D341Med (cell line): ENCODE measurements at places on chromosomes 11 and 22.

DNA sequence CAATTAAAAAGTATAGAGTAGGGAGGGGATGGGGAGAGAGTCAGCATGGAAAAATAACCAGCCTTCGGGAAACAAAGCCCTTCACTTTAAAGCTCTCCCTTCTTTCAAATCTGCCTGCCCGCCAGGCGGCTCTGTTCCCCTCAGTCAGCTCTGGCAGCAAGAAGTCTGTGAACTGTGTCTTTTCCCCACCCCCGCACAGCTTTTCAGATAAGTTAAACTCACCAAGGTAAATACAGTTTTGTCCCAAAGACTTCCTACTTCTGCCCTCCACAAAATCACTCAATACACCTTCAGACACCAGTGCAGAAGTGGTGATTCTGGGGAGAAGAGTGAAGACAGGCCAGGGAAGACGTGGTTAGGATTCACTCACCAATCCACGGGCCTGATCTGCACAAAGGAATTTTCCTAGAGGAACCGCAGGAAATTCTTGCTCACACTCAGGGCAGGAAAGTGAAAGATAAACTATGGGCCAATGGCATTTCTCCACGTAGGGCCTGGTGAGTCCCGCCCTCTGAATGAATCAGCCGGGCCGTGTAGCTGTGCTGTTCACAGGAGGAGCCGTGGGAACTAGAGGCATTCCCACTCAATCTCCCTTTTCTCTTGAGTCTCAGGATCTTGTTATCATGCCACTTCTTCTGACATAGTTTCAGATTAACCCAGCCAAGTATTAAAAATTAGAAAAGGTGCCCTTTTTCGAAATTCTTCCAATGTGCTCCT is at the start of gene TRIM5:
Gene TRIM5, minus strand, starts transcription at position 429 of the 717 bp plus-strand sequence. CDS start 4,897 bp downstream, outside the sequence.
- DNase-seq, result peak; percentile 31

GRCh38 chr11:43197379-43197778 is 114.4 kb upstream of the API5 start:
- DNase-seq, result no peak

DNA sequence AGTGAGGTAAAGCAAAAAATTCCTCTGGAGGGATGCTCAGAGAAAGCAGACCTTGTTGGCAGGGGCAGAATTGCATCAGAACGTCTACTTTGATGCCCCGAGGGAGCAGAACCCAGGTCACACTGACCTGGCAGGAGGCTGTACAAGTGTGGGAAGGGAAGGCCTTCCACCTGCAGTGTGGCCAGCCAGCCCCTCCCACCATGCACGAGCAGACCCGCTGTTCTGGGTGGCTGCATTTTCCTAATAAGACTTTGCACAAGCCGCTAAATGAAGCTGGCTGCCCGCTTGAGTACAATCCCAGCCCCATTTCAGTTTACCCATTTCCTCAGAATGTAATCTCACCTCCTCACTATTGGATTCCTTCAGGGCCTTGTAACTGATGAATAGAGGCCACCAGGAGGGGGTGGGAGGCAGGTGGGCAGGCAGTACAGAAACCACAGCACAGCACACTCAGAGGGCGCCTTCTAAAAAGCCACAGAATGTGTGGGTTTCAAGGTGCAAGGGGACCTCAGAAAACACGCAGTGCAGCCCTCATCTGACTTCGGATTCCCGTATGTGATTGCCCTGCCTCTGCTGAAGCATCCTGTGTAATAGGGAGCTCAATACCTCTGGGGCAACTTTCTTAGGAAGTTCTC is 316.6 kb downstream of the OPCML start:
- no peak for DNase-seq

DNA sequence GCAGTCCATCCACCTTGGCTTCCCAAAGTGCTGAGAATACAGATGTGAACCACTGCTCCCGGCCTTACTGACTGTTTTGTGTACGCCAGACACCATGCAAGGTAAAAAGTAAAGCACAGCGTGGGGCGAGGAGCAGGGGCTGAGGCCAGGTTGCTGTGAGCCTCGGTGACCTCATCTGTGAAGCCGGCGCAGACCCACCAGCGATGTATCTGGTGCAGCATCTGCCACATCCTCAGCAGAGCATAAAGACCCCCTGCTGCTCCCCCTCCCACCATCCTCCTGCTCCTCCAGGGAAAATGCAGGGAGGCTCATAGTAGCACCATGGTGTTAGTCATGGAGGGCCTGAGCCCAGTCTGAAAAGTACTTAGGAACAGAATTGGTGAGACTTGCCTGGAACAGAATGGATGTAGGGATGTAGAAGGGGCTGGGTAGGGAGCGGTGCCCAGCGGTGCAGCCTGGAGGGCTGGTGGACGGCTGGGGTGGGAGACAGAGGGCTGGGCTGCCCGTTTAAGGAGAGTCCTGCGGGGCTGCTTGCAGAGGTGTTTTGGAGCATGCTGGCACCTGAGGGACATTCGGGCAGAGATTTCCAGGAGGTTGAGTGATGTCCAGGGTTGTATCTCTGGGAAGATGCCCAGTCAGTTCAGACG is 462.4 kb downstream of the BRD1 start:
- peak; percentile 13 for DNase-seq

DNA sequence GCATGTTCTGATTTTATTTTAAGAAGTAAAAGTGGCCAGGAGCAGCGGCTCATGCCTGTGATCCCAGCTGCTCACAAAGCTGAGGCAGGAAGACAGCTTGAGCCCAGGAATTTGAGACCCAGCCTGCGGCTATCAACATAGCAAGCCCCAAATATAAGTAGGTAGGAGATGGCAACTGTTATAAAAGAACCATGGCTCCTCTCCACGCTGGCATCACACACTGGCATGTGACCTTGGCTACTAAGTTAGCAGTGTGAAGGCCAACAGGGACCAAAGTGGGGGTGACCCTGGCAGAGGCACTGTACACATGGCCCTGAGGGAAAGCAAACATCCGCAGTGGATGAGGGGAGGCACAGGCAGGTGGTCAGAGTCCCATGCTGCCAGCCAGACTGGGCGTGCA is 33.0 kb downstream of the TPST2 start:
- DNase-seq, result no peak

DNA sequence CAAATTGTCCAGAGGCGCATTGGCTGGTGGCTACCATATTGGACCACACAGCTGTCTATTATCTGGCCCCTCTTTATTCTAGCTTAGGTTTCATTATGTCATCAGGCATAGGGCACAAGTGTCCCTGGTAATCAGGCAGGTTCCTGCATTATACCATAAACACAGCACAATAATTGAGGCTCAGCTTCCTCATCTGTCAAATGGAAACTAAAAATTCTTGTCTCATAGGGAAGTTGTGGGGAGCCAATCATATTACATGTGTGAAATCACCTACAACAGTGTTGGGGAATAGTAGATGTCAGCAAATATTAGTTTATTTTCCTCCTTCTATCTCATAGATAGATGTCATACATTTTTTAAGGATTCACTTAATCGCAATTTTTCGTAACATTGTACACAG is 231.0 kb upstream of the SORL1-AS1 start:
- DNase-seq, result no peak

GRCh38 chr22:45630436-45630835 is 41.2 kb upstream of the ATXN10 start:
- DNase-seq, result no peak

GRCh38 chr11:96293109-96293508 is 49.9 kb downstream of the MAML2 start:
- DNase-seq, result no peak

DNA sequence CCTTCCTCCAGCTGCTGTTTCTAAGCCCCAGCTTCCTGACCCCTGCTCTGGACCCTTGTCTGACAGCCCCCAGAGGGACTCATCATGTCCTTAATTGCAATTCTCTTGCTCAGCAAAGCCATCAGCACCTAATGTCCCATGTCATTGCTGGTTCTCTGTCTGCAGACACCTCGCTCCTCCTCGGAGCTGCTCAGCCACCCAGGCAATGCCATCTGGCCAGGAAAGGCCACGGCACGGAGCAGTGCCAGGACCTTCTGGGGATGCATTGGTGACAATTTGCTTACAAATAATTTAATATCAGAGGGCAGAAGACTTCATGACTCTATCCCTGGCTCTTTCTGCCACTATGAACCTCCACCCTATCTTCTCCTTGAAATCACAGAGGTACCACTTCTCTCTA is 107.0 kb upstream of the THY1 start:
- no peak for DNase-seq

DNA sequence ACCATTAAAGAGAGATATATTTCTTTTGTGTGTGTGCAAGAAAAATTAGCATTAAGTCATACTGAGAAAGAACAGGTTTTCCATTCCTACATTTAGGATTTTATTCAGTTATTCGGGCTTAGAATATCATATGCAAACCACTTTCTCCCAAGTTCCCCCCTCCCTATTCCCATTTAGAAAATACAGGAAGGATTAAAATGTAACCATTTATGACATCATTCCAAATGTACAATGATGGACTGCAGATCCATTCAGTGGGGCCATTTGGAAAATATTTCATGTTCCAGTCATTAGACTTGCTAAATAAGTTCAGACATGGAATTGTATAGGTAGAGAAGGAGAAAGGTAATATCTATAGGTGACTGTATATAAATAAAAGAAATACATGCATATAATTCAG is 228.6 kb upstream of the MPPED2 start:
- no peak for DNase-seq

DNA sequence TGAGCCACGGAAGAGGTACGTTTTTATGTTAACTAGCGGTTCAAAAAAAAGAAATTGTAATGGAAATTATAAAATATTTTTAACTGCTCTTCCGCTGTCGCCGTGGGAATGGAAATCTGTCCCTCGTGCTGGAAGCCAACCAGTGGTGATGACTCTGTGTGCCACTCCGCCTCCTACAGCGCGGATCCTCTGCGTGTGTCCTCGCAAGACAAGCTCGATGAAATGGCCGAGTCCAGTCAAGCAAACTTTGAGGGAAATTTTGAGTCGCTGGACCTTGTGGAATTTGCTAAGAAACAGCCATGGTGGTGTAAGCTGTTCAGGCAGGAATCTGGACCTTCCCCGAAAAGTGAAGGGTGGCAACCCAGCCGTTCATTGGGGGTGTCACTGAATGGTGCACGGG is 2.9 kb upstream of the CBX7 start:
- DNase-seq, result peak; percentile 8

DNA sequence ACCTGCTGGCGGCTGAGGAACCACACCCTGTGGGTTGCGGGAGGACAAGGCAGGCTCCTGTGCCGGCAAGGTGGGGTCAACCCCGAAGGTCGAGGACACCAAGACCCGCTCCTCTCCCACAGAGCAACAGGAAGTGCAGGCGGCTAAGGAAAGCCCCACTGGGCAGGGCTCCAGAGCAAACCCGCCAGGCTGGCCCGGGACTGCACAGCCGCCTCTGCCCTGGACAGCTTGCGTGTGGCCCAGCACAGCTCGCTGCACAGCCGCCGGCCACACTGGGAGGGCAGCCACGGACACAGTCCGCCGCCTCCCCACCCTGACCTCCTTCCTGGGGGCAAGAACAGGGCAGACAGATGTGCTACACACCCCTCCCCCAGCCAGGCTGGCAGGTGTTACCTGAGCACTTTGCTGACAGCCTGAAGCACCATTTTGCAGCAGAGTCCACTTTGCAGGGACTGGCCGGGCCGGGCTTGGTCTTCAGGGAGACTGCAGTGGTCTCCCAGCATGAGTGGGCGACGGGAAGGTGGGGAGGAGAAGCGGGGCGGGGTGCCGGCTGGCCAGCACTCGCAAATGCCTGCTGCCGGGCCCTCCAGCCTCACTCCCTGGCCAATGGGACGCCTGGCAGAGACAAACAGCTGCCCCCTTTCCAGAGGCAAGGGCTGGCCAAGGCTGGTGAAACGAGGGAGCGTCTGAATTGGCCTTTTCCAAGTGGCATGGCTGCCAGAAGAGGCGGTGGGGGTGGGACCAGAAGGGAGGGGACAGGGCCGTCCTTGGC is at the start of gene MOB2:
Gene MOB2, minus strand, starts transcription at position 726 of the 772 bp plus-strand sequence. Its CDS starts 223 bp downstream, at position 503.
- DNase-seq, result no peak

GRCh38 chr22:31790240-31790639 is 36.4 kb downstream of the DEPDC5 start:
- DNase-seq, result no peak

DNA sequence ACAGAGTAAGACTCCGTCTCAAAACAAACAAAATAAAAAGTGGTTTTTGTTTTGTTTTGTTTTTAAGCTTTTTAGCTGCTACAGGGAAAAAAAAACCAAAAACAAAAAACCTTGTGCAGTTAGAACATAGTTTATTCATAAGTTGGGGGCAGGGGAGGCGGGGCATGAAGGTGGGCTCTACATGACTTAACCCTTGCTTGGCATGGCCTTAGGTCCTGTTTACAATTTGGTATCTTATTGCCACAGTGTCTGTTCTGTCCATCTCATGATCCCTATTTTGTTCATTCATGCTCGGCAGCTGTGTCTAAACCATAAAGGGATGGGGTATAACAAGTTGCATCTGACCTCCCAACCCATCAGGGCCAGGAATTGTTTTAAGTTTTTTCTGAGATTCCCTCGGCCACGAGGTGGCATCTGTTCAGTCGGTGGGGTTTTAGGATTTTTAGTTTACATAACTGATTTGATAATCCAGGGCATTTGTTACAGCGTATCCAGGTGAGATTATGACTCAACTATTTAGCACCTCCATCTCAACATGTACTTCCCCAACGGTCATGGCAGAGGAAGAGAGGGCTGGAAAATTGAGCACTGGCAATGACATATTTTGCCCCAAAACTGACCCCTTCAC is 6.9 kb downstream of the AP5B1 start:
- peak; percentile 39 for DNase-seq

GRCh38 chr11:123235656-123236261 is 40.7 kb upstream of the CLMP start:
- no peak for DNase-seq

- DNase-seq, result peak; percentile 88
These were observed at the start of gene KCNC1 for GRCh38 chr11:17734418-17734911. Gene KCNC1 (plus strand): TSS chr11:17734781. CDS start chr11:17736003, 1,222 bp downstream.

GRCh38 chr11:27912916-27913315 is 195.0 kb downstream of the KIF18A start:
- no peak for DNase-seq

- DNase-seq, result no peak
These were observed 32.8 kb upstream of the NUP50 start for GRCh38 chr22:45130891-45131290.

DNA sequence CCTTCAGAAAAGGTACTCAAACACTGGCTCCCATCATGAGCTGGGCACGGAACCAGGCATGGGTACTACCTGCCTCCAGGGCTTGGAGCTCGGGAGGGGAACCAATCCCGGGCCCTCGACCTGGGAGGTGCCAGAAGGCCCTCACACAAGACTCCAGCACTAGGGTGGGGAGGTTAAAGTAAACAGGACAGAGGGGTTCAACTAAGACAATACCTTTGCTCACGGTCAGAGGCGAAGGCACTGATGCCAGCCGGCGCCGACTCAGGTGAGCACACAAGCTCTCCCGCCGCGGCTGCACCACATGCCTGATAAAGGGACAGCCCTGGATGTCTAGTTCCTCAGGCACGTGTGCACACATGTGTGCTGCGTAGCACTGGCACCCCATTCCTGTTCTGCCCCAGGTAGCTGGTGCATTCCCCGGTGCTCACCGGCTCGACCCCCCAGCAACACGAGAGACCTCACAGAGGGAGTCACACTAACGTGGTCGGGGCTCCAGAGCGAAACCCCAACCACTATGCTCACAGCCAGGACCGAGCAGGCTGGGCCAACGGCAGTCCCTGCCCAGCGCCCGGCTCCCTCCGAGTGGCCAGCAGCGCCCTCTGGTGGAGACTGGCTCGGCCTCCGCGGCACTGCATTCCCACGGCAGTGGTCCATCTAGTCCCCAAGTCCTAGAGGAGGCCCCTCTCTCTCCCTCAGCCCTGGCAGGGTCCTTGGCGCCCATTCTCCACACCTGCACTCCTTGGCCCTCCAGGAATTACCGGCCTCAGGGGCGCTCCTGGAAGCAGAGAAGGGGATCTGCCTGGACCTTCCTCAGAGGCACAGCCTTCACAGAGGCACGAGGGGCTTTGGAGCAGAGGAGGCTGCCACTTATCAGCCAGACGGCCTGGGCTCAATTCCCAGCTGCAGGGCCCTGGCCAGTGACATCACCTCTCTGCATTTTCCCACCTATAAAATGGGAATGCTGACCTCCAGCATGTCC is 28.8 kb upstream of the MOB2 start:
- peak; percentile 95 for DNase-seq
